ENCODE measurements at places on chromosomes 16 and 17. TPM values are rescaled to one million over a fixed set of nuclear protein-coding genes. Genes with fewer than 3 reads are reported as not detected.

GRCh38 chr17:42683407-42684034, 1.2 kb downstream of the CNTNAP1 start:
- peak; percentile 41 for DNase-seq

- DNase-seq = no peak
Observed at GRCh38 chr16:50369133-50369804, 481 bp upstream of the BRD7 start.

- peak; percentile 13 for DNase-seq
Observed at GRCh38 chr16:2475413-2476344, 752 bp downstream of the TBC1D24 start.

GRCh38 chr17:34825884-34826283, 135.4 kb downstream of the CCT6B start:
- no peak for DNase-seq

GRCh38 chr16:79653373-79653891, 52.9 kb upstream of the MAF start:
- DNase-seq = no peak

GRCh38 chr17:48441231-48441711, 11.3 kb upstream of the SKAP1 start:
- no peak for DNase-seq

DNA sequence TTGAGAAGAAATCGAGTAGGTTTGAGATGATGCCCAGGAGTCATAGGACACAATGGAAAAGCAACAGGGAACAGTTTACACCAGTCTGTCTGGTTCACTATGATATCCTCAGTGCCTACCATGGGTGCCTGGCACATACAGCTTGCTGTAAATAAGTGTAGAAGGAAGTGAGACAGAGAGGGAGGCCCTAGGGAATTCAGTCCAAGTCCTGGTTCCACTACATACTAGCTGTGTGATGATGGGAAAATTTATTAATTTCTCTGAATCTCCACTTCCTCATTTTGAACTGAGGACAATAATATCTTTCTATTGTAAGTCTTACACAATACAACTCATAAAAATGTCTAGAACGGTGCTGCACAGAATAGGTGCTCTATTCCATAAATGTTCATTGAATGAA, 53.3 kb upstream of the LYRM9 start:
- peak; percentile 5 for DNase-seq

DNA sequence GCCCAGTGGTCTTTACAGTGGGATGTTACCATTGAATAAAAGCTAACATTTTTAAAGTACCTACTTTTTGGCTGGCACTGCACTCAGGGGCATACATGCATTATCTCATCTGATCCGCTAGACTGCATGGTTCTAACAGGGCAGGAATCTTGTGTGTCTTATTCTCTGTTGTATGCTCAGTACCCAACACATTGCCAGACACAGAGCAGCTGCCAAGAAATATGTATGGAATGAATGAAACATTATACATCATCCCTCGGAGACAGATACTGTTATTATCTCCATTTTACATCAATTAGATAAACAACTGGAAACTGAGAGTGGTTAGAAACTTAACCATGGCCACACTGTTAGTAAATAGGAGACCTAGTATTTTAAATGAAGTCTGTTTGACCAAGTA, 74.1 kb upstream of the CDH11 start:
- DNase-seq = no peak

DNA sequence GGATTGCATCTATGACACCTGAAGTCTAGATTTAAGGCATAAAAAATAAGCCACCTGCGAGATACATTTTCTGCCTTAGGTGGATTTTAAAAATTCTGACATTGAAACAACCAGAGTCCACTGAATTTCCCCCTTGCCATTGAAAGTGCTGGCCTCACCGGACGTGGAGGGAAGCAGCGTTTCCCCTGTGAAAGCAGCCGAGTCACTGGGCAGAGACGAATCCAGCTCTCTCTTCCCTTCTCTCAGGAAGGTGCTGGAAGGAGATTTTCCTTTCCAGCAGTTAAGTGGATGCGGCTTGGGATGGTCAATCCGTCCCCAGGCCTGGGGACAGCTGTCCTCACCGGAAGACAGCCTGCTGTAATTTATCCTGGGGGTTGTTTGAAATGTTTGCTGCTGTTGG, 270.9 kb upstream of the FOXF1 start:
- no peak for DNase-seq

- peak; percentile 80 for DNase-seq
Observed at GRCh38 chr17:8162233-8162996, at the start of gene VAMP2. Gene VAMP2 (minus strand): TSS chr17:8162948. CDS start chr17:8162879, 69 bp downstream.

DNA sequence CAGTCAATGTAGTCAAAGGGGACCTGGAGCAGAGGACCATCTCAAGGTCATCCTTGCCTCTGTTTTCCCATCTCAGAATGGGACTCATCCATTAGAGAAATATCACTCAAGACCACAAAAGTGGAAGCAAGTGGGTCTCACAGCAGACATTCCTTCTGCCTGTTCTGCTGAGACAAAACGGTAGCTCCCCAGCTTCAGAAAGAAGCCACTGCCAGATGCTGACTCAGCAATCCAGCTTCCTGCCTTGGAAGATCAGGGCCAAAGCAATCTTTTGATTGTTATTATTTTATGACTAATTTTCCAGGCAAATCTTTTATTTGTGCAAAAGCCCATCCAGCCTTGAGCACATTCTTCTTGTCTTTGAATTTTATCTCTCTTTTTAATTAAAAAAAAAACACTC, 86.8 kb downstream of the CCT6B start:
- no peak for DNase-seq

DNA sequence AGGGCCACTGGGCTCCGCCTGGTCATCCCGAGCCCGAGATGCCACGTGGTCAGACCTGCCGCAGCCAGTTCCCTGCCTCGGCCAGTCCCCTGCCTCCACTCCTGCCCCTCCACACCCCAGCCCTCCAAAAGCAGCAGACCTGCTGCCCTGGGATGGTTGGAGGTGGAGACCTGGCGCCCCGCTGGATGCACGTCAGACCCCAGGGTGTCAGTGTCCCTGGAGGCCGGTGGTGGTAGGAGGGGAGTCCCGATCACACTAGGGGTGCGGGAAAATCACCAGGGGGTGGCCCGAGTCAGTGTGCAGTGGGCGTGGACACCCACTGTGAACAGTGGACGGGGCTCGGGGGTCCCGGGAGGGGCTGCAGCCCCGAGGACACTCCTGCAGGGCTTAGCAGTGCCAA, 26.9 kb downstream of the TPSG1 start:
- no peak for DNase-seq

DNA sequence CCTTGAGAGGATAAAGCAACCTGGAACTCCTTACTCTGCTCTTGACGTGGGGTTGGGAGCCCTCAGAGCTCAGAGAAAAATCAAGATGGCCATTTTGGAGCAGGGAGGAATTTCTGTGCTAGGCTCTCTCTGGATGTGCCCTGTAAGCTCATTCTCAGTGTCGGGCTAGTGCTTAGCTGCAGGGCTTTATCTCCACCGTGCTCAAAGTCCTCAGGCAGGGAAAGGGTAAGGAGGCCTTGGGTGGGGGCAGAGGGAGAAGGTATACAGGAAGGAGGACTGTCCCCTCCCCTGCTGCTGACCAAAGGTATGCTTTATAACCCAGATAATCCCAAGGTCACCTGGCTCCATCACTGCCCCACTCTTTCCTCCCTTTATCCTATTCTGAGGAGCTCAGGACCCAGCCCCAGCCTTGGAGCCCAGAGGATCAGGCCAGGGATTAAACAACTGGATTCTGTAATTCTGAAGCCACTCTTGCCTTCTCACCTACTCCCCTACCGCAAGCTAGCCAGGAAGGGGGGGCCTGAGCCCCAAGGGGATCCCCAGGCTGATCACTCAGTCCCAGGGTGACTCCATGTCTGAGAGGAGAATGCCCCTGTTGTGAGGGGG, 1.1 kb downstream of the DHRS11 start:
- DNase-seq = no peak

DNA sequence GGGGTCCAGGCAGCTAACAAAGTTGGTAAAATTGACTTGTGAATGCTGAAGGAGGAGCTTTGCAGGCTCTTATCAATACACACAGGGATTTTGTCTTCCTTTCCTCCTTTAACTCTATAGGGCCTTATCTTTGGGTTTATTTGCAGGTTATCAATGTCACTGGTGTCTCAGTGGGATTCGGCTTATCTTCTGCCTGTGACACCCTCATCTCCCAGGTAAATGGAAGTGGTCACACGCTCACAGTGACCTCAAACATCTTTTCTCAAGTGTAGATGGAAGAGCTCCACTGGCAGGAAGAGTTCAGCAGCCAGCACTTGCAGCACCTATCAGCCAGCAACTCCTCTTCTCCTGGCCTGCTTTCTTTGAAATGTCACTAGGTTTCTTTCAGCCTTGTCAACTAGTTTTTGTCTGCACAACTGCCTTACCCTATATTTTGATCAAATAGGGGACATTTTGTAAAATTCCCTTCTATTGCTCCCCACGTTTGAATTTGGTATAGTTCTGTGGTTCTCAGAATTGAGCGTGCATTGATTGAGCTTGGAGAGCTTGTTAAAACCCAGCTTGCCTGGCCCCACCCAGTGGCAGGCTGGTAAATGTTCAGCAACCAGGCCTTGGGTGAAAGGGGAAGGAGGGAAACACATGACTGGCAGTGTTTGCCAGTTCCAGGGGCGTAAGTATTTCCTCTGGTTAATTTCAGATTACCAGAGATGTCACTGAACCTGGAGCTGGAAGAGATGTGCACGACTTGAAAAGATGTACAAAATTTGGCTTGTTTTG, 12.8 kb downstream of the SLC47A1 start:
- DNase-seq = peak; percentile 17

- no peak for DNase-seq
Observed at GRCh38 chr17:45289301-45290268, 27.2 kb downstream of the MAP3K14 start.

DNA sequence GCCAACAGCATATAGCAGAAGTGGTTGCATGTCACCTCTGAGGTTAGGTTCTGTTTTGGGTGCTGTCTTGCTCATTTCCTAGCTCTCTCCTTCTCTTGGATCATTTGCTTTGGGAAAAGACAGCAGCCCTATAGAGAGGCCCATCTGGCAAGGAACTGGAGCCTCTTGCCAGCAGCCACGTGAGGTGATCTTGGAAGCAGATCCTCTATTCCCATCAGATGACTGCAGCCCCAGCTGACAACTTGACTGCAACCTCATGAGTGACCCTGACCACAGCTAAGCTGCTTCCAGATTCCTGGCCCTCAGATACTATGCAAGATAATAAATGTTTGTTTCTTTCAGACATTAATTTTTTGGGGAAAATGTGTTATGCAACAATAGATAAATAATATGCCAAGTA, 213.3 kb upstream of the HS3ST4 start:
- DNase-seq = no peak

DNA sequence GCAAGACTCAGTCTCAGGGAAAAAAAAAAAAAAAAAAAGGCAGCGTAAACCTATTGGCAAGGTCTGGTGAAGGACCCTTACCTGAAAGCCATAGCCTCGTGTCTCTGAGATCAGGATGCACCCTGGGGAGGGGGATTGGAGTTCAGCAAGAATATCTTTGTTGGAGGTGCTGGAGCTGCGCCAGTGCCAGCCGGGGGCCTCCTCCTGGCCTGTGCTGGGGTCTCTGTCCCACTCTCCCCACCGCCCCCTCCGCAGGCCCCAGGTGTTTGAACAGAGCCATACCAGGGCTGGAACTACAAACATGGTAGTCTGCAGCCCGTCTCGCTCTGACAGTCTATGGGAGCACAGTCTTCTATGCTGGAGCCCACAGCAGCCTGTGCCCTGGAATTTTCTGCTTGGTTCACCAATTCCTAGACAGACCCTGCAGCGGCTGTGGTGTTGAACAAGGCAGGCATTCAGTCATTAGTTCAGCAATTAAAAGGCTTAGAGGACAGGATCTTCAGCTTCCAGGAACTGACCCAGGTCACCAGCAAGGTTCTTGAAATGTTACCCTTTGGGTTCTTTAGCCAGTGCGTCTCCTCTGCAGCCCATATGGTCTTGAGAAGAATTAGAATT, 42.2 kb upstream of the KIFC3 start:
- no peak for DNase-seq

- DNase-seq = no peak
Observed at GRCh38 chr17:73921306-73921705, 277.1 kb upstream of the SDK2 start.

DNA sequence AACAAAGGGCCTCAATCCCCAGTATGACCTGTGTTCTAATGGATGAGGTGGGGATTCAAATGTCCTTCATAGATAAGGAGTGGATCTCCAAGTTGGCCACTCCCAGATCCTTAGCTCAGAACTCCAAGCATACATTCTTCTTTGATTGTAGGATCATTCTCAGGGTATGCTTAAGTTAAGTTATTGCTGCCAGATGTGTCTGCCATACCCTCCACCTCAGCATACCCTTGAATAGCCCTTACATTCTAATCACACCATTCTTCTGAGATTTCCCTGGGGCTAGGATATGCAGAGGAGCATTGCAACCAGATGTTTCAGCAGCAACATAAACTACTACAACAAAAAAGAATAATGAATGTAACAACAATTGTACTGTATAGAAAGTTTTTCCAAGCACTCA, 1.6 kb upstream of the KRTAP2-4 start:
- DNase-seq = no peak

DNA sequence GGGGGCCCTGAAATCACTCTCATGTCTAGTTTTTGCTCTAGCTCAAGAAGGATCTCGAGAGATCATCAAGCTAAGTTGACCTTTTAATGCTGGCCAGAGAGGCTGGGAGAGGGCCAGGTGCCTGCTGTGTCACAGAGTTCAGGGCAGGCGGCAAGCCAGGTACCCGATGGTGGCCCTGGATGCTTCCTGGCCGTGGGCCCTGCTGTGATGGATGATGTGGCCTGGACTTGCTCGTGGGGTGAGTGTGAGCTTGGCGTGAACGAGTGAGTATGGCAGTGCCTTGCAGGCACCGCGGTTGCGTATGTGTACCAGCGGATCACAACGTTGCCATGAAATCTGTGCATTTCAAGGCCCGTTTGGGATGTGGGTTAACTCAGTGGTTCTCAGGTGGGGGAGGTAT, 7.4 kb downstream of the IRF8 start:
- no peak for DNase-seq

- no peak for DNase-seq
Observed at GRCh38 chr16:86062271-86062965, 163.5 kb downstream of the IRF8 start.

Gene SLC47A1
- total RNA-seq = 0.85 TPM

Gene OR3A2
- total RNA-seq = not detected

Gene GALR2
- 0.19 TPM for total RNA-seq

Gene CRYM
- not detected for total RNA-seq

Gene CCDC92B
- 0.05 TPM for total RNA-seq

Gene CDH13
- total RNA-seq = 210 TPM

Gene KRTAP9-1
- not detected for total RNA-seq

Gene SNRNP25
- total RNA-seq = 25.9 TPM

Gene CHST4
- not detected for total RNA-seq

Measured in dermis blood vessel endothelial cell (primary cell).